ENCODE measurements at places on chromosomes 7 and 10.

- no peak for DNase-seq
Measured at GRCh38 chr7:127629268-127629854, 11.4 kb upstream of the PAX4 start.

DNA sequence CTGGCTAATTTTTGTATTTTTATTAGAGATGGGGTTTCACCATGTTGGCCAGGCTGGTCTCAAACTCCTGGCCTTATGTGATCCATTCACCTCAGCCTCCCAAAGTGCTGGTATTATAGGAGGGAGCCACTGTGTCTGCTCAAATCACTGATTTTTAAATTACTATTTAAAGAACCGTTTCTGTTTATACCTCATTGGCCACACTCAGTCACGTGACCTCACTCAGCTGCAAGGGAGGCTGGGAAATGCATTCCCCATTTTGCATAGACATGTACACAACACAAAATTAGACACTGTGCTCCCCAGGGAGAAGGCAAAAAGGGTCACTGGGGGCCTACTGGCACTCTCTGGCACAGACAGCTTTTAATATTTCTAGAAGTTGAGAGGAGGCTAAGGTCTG, 13.6 kb upstream of the CALU start:
- no peak for DNase-seq

DNA sequence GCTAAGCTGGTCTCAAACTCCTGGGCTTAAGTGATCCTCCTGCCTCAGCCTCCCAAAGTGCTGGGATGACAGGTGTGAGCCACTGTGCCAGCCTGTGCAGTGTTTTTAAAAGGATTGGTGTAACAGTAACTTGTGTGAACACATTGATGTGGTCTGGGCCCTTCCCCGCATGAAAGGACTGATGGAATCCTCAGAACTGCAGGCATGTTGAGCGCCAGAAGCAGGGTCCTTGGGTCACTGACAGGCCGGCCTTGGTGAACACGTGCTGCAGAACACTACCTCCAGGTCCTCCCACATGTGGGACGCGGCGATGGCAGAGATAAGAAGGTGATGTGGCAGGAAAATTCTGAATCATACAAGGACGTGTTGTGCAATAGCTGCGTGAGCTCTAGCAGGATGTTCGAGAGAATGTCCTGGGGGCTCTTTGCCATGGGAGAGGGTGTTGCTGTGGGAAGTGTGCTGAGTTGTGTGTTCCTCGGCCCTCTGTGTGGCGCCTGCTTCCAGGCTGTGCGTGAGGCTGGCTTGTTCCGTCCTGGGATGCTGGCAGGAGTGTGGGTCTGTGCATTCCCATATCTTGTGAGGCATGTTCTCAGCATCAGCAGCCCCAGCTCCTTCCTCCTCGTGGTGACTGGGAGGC, 68.2 kb downstream of the DNAJB6 start:
- peak; percentile 34 for DNase-seq

GRCh38 chr7:101676956-101677355, 47.9 kb upstream of the MYL10 start:
- no peak for DNase-seq

- DNase-seq: no peak
Measured at GRCh38 chr7:7673240-7673550, 32.6 kb downstream of the UMAD1 start.

DNA sequence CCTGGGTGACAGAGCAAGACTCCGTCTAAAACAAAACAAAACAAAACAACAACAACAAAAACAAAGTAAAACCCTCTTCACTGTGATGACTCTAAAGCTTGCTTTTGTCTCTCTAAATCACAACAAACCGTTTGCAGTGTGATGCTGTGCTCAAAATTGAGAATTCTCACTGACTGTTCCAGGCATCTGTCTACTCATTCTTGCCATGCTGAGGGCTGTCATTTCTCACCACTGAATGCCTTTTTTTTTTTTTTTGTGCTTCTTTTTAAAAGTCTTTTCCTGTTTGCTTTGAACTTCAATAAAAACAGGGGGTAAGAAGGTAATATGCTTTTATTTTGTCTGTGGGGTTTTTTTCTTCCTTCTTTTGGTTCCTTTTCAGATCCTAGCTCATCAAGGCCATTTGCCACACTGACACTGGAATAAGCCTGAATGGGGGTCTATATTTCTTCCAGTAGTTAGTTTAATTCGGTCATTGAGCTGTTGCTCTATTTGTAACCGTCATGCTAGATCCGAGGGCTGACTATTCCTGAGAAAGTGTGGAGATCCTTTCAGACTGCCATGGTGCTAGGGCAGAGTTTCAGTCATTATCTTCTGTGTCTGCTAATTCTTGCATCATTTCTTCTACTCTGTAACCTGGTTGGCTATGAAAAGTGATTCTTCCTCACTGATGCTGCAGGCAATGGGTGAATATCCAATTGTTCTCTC, 10.6 kb downstream of the FAS start:
- no peak for DNase-seq

DNA sequence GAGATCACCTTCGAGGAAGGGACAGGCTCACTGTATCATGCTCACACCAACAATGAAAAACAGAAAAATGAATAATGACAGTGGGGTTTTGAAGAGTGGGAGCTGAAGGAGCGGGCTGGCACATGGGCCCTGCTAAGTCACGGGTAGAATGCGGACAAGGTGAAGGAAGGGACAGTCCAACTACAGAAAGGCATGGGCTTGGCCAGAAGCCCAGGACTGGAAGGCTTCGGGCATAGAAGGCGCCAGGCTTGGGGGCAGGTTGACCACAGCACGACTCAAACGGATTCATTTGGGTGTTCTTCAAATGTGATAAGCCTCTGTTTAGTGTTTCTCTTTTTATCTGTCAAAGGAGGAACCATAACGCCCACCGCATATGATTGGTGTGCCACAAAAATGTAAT, 509.5 kb downstream of the CCSER2 start:
- no peak for DNase-seq

All from stimulated activated CD8-positive, alpha-beta memory T cell treated with anti-CD3 and anti-CD28 coated beads, Interleukin-15, amount 100 ng/mL, for 48 hours (primary cell).